ENCODE measurements at places on chromosomes 5 and 9.

GRCh38 chr5:38060354-38060753 is 198.0 kb upstream of the EGFLAM start:
- no peak for DNase-seq

DNA sequence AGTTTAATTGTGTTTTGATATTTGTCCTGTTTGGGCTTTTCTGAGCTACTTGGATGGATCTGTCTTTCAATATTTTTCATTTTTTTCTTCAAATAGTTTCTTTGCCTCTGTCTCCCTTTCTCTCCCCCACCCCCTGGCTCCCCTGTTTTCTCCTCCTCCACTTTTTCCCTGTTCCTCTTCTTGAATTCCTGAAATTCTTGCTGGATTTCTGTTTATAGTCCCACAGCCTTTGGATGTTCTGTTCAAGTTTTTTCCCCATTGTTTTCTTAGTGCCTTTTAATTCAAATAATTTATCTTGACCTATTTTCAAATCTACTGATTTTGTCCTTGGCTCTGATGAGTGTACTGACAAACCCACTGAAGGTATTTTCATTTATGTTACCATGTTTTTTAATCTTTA is 113.0 kb downstream of the VPS13A start:
- DNase-seq, result no peak

DNA sequence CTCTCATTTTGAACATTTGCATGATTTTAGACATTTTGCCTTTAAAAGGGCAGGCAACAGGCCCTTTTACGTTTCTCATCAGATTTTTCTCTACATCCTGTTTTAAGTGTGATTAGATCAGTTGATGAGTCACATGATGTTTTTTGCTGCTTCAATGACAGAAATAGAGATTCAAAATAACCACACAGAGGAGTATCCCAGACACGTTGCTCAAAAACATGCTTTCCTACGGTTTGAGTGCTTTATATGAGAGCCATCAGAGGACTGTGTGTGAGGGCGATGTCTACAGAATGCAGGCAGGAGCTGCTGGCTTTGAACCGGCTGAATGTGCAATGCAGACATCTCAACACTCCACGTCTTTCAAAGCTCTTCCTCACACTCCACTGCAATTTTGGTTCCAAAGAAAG is 42.1 kb downstream of the OTULIN start:
- no peak for DNase-seq

- DNase-seq, result no peak
These were observed 248.6 kb downstream of the TMEM232 start for GRCh38 chr5:110477911-110478310.
